ENCODE measurements at places on chromosomes 5 and 9. TPM values are rescaled to one million over a fixed set of nuclear protein-coding genes. Genes with fewer than 3 reads are reported as not detected.

DNA sequence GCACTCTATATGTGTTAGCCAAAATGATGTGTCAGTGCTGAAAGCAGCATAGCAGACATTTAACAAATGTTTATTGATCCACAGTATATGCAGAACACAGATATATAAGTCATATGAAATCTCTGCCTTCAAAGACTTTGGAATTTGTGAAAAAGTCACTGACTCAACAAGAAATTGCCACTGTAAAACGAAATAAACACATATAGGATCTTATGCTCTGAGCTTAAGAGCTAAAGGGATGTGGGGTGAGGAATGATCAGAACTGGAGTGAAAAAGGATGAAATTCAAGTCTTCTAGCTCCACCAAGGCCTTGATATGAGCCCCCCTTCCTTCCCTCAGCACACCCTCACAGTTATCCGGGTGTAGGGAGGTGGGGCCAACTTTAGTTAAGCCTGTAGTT lies 49.9 kb downstream of the PLAC8L1 start:
- DNase-seq, result no peak

DNA sequence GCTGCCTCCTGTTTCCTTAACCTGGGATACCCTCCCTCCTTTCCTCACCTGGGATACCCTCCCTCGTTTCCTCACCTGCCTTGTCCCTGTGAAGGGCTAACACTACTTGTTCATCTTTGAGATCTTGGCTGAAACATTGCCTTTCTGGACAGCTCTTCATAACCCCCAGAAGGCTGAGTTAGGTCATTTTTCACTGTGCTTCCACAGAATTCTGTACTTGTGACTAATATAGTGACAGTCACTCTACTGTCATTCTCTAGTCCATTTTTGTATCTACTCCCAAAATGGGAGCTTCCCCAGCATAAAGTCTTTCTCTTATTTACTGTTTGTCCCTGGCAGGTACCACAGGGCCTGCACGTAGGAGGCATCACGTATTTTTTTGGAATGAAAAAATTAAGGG lies 21.5 kb upstream of the DAB2 start:
- DNase-seq, result no peak

GRCh38 chr5:73233461-73234203 lies 60.6 kb downstream of the TMEM174 start:
- no peak for DNase-seq

DNA sequence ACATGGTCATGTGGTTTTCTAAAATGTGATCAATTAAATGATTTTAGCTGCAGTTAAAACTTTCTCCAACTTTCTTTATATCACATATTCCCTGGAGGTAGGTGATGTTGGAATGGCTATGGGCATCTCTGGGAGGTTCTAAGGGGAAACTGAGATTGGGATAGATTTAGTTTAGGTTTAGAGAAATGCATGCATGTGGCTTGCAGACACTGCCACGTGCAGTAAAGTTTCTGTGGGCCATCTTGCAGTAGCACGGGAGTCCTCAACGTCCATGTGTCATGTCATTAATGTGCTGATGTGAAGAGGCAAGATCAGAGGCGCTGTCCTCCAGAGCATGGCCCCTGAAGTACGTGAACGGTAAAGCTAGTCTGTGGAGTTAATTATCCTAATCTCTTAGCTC lies 532.7 kb downstream of the SEMA5A start:
- DNase-seq, result no peak

DNA sequence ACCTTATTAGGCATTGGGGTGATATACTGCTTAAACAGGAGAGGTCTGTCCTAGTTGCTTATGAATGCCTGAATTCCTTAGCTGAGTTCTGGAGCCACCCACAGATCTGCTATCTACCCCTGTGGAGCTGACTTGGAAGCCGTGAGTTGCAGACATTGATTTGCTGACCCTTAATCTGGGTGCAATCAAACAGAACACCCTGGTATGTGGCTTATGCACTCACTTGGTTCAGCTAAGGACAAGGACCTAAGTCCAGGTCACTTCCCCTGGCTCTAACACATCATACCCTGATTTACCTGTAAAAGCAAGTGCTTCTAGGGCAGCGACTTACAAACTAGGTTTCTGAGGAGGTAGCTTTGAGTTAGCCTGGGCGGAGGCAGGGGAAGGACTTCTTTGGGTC lies 41.6 kb upstream of the TLR4 start:
- DNase-seq, result no peak

GRCh38 chr5:174828804-174829510 lies 104.6 kb downstream of the MSX2 start:
- no peak for DNase-seq

- no peak for DNase-seq
Measured at GRCh38 chr5:98570010-98570409, 203.5 kb upstream of the RGMB start.

DNA sequence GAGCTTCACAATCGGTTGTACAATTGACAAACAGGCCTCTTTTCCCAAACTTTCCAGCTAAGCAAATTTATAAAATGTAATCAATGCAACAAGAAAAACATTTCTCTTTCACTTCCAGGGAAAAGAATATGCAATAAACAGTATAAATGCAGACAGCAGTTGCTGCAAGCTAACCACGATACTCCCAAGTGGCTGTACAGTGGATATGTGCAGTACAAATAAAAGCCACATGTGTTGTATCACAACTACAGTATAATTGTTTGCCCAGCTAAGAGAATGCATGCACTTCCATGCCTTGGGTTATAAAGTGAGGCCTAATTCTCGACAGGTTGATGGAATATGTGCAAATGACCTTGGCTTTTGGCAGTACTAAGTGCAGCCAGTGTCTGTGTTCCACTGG lies 16.7 kb upstream of the PDCL start:
- no peak for DNase-seq

DNA sequence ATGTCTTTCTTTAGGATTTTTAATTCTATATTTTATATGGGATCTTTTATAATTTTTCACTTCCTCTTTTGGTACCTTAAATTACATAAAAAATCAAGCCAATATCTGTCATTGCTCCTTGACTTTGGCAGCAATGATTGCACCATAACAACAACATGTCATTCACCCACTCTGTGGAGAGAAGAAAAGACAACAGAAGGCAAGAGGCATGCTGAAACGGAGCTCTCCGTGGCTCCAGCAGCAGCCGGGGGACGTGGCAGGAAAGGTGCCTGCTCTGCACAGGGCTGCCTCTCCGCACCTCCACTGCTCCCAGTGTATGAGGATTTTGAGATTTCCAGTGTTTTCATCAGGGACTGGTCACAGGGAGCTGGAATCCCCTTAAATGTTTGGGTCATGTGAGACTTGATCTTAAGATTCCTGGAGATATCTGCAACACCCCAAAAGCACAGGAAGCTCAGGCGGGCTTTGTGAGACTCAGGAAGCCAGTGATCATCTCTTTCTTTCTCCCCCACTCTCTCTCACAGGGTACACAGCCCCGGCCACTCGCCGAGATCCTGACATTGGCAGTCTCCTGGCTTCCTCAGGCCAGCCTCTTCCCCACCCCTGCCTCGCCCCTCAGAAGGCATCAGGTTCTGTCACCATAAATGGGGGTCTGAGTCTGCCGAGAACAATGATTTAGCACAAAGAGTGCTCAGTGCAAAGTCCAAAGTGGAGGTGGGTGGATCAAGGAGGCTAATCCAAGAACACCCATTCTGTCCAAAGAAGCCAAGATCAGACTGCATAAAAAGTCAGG lies 74.6 kb downstream of the ACTL7B start:
- no peak for DNase-seq

DNA sequence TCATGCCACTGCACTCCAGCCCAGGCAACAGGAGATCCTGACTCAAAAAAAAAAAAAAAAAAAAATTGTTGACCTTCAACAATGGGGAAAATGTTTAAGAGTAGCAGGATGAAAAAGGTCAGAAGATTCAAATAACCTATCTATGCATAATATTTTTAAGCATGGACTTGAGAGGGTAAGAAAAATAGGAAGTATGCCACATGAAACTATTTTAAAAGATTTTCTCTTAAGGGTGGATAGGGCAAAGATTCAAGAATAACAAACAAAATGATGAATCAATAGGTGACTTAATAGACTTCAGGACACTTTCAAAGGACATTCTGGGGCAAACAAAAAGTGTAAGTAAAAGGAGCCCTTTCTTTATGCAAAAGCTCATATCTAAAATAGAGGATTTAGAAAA lies 3.2 kb downstream of the TEX48 start:
- no peak for DNase-seq

DNA sequence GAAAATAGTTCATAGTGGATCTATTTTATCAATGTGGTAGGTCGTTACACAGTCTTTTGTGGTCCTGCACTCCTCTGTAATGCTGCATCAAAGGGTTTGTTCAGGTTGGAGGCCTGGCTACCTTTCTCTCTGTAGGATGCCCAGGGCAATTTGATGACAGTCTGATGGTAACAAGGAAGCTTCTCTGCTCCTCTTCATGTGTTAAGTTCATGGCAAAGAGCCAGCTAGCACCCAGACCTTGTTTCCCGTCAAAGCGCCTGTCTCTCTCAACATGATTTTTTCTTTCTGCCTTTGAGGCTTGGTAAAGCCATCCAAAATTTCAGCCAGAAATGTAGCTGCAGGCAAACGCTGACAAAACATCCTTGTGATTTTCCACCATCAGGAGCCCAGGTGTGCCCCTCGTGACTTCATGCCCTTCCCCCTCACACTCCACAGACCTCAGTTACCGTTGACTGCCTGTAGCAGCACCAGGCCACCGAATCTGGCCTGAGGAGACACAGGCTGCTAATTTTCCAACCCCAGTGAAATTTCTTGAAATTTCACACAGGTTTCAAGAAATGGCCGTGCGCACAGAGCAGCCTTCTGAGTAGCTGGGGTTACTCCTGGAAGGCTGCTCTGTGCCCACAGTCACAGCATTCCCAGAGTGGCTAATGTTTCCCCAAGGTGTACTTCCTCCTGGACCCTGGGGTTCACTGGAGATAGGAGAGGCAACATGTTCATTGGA lies 292.7 kb downstream of the CWC27 start:
- no peak for DNase-seq

- no peak for DNase-seq
Measured at GRCh38 chr9:37370968-37371563, 51.4 kb upstream of the GRHPR start.

DNA sequence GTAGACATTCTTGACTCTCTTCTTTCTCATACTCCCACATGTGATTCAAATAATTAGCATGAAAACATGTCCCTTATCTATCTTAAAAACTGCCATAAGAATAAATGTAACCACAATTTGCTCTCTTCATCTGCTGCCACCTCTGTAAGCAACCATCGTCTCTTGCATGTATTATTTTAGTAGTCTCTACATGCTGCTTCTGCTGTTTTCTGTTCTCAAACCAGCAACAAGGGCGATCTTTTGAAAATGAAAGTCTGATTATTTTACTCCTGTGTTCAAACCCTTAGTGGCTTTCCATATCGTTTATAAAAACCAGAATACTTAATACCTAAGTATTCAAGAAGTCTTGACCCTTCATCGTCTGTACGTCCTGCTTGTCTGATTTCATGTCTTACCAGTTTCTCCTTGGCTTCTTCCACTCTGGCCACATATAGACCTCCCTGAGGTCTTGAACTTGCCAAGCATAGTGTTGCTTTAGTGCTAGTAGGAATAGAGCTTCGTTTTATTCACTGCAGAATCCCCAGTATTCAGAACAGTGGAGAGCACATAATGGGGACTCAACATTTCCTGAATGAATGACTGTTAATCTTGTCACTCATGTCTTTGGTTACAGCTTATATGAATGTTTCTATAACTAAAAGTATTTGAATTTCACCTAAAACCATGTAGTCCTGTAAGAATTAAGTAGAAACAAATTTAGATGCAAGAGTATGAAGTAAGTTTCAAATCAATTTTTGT lies 10.6 kb downstream of the CDC42SE2 start:
- DNase-seq, result no peak

- DNase-seq, result peak; percentile 80
Measured at GRCh38 chr5:176543428-176544182, 5.5 kb upstream of the CDHR2 start.

DNA sequence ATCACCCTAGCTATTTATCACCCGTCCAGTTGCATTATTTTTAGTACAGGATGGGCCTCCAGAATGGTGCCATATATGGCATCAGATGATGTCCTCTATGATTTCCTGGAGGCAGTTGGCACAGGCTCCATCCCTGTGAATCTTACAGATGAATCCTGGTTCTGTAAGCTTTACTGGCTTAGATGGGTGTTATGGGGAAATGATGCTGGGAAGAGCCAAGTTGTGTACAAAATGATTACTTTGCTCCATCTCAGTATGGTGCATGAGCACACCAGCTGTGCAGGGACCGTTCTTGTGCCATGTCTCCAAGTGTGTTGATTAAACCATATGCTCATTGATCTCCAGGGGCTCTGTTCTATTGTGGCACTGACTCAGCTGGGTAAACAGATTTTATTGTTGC lies 755.7 kb downstream of the TLR4 start:
- DNase-seq, result peak; percentile 35

DNA sequence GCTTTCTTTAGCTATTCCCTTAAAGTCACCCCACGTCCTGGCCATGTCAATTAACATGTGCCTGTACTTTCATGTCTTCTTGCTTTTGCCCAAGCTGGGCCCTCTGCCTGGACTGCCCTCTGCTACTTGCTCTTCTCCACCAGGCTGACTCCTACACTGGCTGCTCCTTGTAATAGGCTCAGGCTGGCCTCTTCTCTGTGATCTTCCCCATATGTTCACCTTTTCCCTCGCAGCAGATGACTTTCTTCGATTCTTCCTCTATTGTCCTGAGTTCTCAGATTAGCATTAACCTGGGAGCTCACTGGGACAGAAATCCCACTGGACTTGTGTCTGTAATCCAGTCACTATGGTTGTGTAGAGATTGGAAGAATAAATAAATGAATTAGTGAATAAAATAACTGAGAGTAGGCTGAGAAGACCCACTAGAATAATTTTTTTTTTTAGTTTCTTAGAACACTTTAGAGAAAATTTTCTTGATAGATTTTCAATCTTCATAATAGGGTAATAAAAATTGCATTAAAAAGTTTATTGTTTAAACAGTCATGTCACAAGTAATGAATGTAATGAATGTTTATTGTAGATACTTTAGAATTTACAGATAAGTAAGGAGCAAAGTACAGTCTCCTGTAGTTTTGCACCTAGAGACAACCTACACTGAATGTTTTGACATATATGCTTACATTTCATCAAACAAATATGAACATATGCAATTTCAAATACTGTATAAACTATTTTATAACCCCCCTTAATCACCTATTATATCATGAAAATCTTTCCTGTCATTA lies 47.4 kb upstream of the TNFSF15 start:
- no peak for DNase-seq

SIT1 gene
- 1.6 TPM for total RNA-seq

OTP gene
- total RNA-seq, result not detected

FAT2 gene
- total RNA-seq, result 0.18 TPM

ISL1 gene
- total RNA-seq, result not detected

RELL2 gene
- 1.4 TPM for total RNA-seq

C9orf50 gene
- not detected for total RNA-seq

ORM2 gene
- total RNA-seq, result 1.6 TPM

SARDH gene
- 0.88 TPM for total RNA-seq

GLRA1 gene
- total RNA-seq, result not detected

NUTM2G gene
- not detected for total RNA-seq

CD274 gene
- 7.3 TPM for total RNA-seq

CREBRF gene
- total RNA-seq, result 13.2 TPM

HSPB3 gene
- 309 TPM for total RNA-seq

PDCD1LG2 gene
- 3.3 TPM for total RNA-seq

DNM1 gene
- total RNA-seq, result 14.0 TPM
